Choroid plexus epithelial cell (primary cell): ENCODE measurements at places on chromosomes 13 and 19.
A peak's percentile ranks its signal among the peaks of the same experiment; 100 is the strongest.

- no peak for DNase-seq
Measured at GRCh38 chr13:26602783-26603182, 45.3 kb downstream of the WASF3 start.

GRCh38 chr19:51714848-51715247 is 8.9 kb downstream of the HAS1 start:
- DNase-seq, result no peak

GRCh38 chr19:6740589-6741343 is 1.3 kb downstream of the TRIP10 start:
- no peak for DNase-seq

- DNase-seq, result no peak
Measured at GRCh38 chr19:31980796-31981195, 364.6 kb upstream of the ZNF507 start.

DNA sequence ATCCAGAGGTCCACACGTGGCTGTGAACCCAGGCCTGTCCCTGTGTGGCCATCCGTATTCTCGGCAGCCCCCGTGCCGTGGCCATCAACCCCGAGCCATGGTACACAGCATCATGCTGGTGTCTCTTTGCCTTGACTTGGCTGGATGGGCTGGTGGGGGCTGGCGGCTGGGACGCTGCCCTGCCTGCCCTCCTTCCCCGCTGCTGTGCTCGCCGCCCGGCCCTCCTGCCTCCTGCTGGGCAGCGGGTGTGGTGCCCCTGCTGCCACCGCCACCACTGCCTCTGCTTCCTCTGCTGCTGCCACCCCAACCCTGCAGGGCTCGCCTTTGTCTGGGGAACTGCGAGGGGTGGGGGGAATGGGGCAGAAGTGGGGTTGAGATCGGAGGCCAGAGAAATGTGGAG is 19.7 kb upstream of the EHD2 start:
- DNase-seq, result no peak

DNA sequence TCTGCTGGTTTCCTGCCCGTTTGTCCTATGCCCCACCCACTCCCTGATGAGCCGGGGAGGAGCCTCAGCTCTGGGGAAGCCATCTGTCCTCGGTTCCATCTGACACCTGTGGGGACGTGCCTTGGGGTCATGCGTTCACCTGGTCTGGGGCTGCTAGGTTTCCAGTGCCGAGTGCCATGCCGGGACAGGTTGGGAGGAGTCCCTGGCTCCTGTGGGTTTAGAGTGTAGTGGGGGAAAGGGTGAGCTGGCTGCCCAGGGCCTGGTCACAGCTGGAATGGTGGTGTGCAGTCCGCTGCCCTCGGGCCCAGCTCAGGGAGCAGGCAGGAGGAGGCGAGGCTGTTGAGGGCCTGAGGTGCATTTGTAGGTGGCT is 2.5 kb downstream of the KDM4B start:
- peak; percentile 23 for DNase-seq

- no peak for DNase-seq
Measured at GRCh38 chr19:54875506-54875905, 1.5 kb downstream of the FCAR start.

DNA sequence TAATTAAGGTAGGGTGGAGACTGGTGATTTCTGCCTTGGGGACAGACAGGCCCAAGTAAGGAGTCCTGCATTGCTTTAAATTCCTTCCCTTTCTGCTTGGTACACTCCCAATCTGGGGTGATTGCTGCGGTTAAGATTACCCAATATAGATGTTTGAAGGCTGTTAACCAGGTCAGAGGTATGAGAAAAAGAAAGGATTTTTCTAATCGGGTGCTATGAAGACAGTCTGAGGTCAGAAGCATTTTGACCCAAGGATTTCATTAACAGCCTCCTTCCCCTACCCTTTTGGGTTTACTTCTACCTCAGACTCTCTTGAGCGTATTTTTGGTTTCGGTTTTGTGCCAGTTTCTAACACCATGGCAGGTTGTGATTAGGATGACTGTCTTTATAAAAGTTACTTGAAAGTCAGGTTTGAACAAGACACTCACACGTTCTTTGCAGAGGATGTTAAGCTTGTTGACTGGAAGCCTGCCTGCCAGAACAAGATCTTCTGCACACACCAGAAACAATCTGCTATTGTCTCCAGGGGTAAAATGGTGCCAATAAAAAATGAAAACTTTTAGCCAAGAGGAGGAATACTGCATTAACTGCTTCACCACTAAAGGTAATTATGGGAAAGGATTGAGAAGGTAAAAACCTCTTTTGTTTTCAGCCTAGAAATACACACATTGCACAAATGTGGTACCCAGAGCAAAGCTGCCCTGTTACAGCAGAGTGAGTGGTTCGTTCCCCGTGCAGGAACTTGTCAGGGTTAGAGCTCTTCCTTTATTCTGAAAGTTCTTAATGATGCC is 108.8 kb downstream of the NDFIP2 start:
- DNase-seq, result no peak

GRCh38 chr19:38543807-38544568 is 73.8 kb downstream of the MAP4K1 start:
- DNase-seq, result peak; percentile 89

DNA sequence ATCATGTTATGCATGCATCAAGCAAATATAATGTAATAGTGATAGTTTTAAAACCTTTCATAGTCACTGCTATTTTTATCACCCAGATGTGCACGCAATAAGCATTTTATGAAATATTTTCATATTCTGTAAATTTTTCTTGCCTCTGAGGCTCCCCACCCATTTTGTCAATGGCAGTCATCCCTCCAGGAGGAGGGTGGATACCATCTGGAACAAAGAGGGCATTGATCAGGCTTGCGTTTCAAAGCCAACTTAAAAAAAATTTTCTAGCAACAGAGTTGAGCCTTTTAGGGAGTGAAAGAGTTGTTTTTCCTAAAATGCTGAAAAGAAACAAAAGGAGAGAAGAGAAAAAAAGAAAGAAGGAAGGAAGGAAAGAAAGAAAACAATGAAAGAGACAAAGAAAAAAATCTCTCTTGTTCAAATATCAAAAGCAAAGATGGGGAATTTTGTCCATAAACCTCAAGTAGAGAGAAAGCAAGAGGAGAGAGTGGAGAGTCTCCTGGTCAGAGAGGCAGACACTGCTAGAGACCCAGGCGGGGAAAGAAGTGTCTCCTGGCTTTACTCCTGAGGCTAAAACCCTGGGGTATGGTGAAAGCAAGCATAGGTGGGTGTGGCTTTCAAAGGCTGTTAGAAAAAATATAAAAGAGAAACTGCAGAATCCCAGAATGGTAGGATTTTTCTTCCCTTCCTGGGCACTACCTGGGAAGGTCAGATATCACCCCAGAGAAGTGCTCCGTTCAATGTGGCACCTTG is 63.6 kb upstream of the KLF12 start:
- DNase-seq, result no peak

DNA sequence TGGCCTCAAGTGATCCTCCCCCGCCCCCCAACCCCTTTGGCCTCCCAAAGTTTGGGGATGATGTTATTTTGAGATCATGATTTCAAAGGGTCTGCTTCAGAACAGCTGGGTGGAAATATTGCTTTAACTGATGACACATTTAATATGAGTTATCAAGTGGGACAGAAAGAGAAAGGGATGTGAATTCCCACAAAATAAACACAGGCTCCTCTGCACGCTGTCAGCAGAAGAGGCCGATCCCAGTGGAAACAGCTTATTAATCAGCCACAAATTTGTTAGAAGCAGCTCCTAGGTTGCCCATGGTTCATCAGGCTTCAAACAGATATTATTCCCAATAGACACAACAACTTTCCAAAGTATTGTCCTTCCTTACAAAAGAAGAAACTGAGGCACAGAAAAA is 4.7 kb downstream of the DCLK1 start:
- no peak for DNase-seq

DNA sequence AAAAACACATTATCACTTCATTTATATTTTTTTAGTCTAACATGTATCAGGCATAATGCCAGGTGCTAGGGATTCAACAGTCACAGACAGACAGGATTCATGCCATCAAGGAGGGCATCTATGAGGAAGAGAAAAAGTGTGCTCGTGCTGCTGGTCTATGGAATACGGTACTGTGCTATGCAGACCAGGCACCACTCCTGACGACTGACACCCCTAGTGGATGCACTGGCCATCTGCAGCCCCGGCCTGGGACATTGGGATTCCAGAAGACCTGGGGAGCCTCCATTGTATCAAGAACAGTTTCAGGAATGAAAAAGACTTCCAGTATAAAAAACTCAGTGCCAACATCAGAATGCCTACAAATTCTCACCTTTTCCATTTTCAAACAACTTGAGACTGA is 94.0 kb downstream of the KLF12 start:
- peak; percentile 55 for DNase-seq

- no peak for DNase-seq
Measured at GRCh38 chr13:46543287-46543686, 9.7 kb upstream of the LRCH1 start.

GRCh38 chr13:24502533-24503378 is 9.8 kb downstream of the PARP4 start:
- DNase-seq, result peak; percentile 61

DNA sequence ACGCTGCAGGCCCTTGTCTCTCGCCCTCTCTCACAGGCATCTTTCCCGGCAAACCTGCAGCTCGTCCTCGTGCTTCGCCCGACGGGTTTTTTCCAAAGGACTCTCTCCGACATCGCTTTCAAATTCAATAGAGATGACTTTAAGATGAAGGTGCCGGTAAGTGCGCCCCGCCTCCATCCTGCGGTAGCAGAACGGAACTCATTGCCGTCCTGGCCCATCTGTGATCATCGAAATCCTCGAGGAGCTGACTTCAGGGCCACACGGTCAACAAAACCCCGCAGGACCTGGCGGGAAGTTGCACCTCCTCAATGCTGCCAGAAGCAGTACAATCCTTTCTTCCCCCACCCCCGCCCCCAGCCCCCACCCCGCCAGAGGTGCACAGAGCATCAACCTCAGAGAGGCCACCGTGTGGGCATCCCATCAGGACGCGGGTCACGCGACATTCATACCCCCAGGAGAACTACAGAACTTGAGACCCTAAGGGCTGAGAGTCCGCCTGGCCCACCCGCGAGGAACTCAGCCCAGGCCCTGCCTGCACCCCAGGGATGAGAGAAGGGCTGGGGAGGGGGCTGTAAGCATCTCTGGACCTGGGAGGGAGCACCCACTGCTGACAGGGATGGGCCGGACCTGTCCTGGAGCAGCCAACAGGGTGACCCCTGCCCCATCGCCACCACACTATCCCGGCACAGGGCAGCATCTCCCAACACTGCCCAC is 44.9 kb upstream of the F7 start:
- DNase-seq, result no peak

- DNase-seq, result peak; percentile 93
Measured at GRCh38 chr13:76516013-76516412, 370.2 kb downstream of the KCTD12 start.

- DNase-seq, result peak; percentile 70
Measured at GRCh38 chr19:15449620-15450527, at the start of gene WIZ. TSS of gene WIZ (minus strand) at chr19:15449956. CDS start at chr19:15448307, 1,649 bp downstream.

DNA sequence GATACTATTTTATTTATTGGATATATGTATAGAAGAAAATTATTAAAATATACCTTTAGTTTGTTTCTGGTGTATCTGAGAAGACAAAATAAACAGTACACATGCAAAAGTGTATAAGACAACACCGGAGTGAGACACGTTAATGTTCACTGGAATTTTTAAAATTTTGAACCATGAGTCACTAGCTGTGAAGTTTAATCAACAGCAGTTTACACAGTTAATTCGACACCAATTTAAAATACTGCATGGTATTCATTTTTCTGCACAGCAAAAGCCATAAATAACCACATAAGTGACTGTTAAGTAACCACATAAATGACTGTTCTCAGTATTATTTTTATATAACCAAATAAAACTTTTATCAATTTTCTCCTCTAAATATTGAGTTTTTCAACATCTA is 418.7 kb upstream of the NBEA start:
- no peak for DNase-seq

GRCh38 chr13:34411177-34411576 is 530.9 kb upstream of the NBEA start:
- no peak for DNase-seq

DNA sequence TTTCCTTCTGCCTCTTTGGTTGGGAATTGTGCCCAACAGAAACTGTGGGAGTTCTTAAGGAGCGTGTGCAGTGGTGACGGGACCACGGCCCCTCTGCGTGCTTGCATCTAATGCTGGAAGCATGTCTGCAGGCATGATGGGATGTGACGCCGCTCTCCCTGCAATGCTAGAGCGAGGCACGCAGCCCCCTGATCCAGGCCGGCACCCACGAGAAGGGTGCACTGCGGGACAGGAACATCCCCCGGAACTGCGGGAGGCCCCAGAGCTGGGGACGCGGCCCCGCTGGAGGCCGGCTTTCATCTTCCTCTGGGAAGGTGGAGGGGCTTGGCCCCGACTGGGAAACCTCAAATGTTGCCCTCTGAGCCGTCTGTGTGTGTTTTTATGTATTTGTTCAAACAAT is 32.7 kb downstream of the TMEM255B start:
- DNase-seq, result no peak

DNA sequence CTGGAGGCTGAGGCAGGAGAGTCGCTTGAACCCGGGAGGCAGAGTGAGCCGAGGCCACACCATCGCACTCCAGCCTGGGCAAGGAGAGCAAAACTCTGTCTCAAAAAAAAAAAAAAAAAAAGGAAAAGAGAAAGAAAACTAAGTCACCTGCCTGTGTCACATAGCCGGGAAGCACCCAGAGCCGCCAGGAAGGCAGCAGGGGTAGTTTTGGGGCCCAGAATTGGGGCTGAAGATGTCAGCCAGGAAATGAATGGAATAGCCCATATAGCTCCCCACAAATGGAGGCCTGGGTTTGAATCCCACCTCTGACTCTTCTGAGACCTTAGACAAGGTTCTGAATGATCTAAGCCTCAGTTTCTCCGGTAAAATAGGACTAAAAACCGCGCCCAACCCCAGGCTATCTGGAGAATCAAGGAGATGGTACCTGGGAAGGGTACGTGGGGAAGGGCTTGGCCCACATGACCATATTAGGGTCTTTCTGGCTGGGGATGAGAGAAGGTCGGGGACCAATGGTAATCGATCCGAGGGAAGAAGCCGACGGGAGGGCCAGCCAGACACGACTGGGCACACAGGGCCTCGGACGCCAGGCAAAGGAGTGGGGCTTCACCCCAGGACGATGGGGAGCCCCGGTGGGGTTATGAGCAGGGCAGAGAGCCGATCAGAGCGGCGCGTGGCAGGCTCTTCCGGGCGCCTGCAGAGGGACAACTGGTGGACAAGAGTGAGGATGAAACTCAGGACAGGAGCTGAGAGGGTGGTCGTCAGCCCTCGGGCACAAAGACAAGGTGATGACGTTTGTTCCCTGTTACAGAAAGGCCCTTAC is 14.4 kb downstream of the CCDC124 start:
- no peak for DNase-seq

- peak; percentile 82 for DNase-seq
Measured at GRCh38 chr13:40974460-40975407, 44.4 kb downstream of the ELF1 start.

- DNase-seq, result no peak
Measured at GRCh38 chr19:19606021-19606420, 12.5 kb downstream of the PBX4 start.

GRCh38 chr13:23735329-23735728 is 153.9 kb downstream of the MIPEP start:
- DNase-seq, result no peak

DNA sequence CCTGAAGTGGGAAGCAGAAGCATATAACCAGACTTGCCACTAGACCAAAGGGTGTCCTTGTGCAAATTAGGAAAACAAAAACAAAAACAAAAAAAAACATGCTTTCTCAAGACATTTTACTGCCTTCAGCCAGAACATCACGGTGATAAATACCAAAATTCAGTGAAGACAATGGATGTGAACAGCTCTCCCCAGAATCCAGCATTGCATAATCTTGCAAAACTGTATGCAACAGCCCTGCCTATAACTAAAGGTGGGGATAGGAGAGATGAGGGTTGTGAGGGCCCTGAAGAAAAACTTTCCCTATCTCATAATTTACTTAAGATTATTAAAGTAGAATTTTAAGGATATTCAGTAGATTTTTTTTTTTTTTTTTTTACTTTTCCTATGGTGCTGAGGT is 24.9 kb upstream of the NDFIP2 start:
- no peak for DNase-seq
